Activated effector memory CD4-positive, alpha-beta T cell treated with Interleukin-2 at 50 U/mL for 16 hours (primary cell): ENCODE measurements at places on chromosomes 5 and 9.

- no peak for DNase-seq
These were observed 210.1 kb downstream of the TARS1 start for GRCh38 chr5:33650911-33651310.

- DNase-seq, result no peak
These were observed 6.6 kb upstream of the FBP2 start for GRCh38 chr9:94600258-94600657.

DNA sequence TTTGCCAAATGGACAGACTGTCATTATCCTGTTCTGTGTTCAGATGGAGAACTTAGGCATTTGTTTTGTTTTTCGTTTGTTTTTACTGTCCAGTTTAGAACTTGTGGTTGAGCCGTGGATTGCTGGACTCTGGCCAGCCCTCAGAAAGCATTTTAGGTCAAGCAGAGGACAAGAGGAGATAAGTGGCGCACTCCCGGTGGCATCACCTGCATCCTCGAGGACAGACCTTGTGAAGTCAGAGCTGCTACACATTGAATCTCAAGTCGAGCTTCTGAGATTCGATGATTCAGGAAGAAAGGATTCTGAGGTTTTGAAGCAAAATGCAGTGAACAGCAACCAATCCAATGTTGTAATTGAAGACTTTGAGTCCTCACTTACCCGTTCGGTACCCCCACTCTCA lies 8.9 kb downstream of the MTRR start:
- no peak for DNase-seq

- no peak for DNase-seq
These were observed 2.9 kb downstream of the DENND4C start for GRCh38 chr9:19233344-19233743.

- DNase-seq, result no peak
These were observed 55.1 kb downstream of the MPDZ start for GRCh38 chr9:13224366-13224765.

DNA sequence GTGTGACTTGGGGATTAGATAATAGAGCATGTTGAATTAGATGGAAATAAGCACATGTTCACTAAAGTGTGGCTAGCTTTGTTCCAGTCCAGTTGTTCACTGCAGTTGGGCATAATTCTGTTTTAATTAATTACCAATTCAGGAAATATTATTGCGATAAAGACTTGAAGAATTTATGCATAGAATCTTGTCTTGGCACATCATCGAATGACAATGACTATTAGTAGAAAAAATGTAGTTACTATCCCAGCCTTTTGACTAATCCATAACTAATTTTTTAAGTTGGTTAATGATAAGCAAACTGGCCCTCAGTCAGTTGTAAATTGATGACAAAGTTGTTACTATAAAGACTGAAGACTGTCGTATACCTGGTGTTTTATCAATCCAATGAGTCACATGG lies 10.5 kb downstream of the LNPEP start:
- no peak for DNase-seq

GRCh38 chr5:133846478-133847226 lies 121.8 kb downstream of the C5orf15 start:
- DNase-seq, result no peak

DNA sequence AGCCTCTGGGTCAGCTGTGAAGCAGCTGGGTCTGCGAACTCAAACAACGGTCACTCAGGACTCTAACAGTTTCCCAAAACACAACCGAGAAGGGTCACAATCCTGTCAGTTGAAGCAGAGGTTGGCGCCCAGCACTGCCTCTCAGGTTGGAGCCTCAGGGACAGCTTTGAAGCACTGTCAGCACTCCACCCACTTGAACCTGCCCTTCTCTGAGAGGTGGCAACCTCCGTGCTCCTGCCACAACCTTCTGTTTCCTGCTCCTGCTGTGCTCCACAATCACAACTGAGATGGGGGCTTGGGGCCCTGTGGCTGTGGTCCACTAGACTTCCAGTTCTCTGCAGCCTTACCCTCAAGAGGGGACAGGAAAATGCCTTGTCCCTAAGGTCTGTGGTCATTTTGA lies 21.7 kb upstream of the LCP2 start:
- no peak for DNase-seq

DNA sequence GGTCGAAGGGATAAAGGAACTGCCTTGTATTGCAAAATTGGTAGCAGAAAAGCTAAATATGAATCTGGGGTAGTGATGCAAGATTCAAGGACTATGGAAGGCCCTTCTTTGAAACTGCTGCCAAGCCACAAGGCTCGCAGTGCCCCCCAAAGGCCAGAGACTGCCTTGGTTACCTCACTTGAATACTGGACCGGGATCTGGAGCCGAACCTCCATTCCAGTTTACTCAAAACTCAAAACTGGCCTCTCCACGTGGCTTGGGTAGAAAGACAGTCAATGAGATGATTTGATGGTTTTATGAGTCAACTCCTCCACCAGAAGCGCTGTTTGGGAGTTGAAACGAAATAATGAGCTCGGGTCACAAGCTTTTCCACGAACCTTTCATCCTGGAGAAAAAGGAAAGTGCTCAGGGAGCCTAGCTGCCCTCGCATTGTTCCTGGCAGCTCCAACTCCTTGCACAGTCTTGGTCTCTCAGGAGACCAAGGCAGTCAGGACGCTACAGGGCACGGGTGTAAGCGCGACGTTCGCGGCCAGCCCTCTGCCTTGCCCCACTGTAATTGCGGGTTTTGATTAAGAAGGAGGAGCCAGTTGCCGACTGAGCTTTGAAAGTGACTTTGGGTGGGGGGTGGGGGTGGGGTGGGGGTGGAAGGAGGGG lies 2.8 kb downstream of the ST8SIA4 start:
- DNase-seq, result no peak

DNA sequence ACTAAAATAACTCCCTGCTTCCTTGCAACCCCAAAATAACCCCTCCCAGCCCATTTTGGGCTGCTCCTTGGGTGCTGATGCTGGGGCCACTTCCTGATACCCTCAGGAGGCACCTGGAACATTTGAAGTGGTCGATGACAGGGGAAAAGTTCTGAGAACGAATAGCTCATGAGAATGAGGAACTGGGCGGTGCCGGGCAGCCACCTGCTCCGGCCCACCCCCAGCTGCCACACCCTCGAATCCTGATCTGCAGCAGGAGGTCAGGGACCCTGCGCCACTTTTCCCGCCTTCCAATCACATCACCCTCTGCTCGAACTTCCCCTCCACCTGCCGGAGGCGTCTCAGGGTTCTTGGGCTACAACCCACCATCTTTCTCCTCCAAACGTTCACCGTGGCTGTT lies 19.7 kb downstream of the HRH2 start:
- no peak for DNase-seq

GRCh38 chr9:94623253-94623652 lies 16.1 kb downstream of the FBP1 start:
- DNase-seq, result no peak

DNA sequence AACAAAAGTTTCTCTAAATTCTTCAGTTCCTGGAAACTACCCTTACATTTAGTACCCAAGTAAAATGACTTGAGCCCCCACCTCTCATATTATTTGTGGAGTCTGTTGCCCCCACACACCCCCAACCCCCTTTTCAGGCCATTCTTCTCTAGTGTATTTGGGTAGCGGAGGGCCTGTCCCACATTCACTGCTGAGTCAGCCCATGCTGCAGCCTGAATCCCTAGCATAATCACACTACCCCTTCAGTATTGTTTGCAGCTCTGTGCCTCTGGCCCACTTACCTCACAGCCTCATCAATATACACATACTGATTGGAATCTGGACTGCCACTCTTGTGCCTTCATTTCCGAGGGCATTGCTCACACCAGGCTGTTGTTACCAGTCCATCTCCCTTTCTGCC lies 26.8 kb downstream of the RGS7BP start:
- DNase-seq, result no peak

DNA sequence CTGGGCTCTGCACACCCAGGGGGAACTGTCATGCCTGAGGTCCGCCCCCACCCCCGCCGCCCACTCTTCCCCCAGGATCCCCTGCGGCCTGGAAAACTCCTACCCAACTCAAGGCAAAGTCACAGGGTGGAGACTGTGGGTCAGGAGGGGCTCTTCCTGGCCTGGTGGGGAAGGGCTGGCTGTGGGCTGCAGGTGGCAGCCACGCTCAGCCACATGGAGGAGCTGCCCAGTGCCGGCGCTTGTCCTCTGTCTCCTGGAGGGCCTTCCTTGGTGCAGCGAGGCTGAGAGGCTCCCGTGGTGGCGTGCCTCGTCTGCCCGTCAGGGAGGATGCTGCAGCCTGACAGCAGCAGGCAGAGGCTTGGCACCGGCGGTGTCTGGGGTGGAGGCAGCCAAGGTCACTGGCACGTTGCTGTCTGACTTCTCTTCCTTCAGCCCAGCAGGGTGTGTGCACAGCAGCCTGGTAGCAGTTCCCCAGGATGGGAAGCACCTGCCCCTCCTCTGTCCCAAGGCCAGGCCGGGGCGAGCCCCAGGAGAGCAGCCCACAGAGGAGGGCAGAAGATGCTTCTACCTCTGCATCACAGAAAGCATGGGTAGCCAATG lies 78.1 kb downstream of the ADAMTS2 start:
- DNase-seq, result no peak

DNA sequence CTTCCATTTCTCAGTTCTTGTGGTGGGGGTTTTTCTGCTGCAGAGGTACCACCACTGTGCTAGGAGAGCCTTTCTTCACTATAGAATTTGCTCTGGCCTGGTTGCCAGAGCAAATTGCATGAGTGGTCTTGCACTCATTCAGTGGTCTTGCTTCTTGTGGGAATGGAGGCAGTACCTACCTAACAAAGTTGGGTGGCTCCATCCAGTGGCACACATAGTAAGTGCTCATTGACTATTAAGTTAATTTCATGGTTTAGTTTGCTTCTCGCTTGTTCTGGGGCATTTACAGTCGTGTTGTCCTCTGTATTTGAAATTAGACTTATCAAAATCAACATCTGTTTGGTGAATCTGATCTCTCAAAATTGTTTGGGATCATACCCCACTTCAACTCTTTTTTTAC lies 23.0 kb downstream of the SLC28A3 start:
- DNase-seq, result no peak

GRCh38 chr5:140733098-140733497 lies 32.9 kb downstream of the ZMAT2 start:
- DNase-seq, result no peak

- DNase-seq, result no peak
These were observed 93.4 kb downstream of the PLK2 start for GRCh38 chr5:58366461-58366860.

DNA sequence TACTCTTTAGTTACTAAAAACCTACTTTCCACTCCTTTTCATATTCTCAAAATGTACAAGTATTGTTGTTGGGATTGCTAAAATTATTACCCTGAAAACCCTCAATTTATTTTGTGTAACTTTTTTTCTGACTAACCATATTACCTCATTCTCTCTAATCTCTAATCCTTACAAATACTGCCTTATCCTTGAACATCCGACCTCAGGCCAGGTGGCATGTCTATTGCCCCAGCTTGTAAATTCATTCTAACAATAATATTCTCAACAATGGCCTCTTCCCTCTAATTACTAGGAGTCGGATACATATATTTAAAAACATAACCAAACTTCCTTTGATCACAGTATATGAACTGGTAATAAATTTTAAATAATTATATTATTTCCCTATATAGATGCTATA lies 25.8 kb downstream of the ARL15 start:
- DNase-seq, result no peak

- DNase-seq, result no peak
These were observed 39.1 kb downstream of the SYK start for GRCh38 chr9:90840696-90841095.

DNA sequence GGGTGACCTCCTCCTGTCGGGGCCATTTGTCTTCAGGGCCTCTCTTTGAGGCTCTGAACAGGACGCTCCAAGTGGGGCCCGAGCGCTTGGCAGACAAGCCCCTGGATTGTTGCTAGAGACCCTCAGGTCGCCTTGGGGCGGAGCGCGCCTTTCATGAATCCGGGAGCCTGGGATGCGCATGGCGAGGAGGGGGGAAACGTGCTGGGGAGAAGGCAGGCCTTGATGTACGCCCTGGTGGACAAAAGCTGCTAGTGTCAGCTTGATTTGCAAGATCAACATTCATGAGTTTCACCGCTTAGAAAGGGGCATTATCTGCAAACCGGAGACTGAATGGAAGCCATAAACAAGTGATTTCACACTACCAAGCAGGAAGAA lies 226.3 kb downstream of the SMARCA2 start:
- DNase-seq, result no peak

DNA sequence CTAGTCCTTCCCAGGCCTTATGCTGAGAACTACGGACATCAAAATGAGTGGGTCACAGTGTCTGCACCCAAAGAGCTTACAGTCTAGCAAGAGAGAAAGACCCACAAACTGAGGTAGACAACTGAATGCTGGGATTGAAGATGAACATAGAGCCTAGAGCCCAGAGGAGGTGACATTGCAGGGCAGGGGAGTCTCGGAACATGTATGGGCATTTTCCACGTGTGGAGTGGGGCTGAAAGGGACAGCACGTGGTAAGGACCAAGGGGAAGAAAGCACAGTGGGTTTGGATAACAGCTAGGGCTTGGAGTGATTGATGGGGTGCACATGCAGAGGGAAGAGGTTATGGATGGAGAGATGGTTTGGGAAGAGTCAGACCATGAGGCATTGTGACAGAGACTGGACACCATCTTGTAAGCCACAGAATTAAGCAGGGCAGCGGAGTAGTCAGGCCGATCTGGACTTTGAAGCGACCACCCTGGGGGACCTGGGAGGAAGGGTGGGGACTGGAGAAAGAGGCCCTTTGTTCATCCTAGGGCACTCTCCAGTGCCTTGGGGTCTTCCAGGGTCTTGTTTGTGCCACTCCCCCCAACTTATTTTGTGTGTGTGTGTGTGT lies 47.5 kb upstream of the SH3PXD2B start:
- DNase-seq, result no peak

GRCh38 chr5:68251804-68252522 lies 36.4 kb downstream of the PIK3R1 start:
- no peak for DNase-seq

GRCh38 chr5:104702212-104702611 lies 1139.6 kb upstream of the NUDT12 start:
- DNase-seq, result no peak

DNA sequence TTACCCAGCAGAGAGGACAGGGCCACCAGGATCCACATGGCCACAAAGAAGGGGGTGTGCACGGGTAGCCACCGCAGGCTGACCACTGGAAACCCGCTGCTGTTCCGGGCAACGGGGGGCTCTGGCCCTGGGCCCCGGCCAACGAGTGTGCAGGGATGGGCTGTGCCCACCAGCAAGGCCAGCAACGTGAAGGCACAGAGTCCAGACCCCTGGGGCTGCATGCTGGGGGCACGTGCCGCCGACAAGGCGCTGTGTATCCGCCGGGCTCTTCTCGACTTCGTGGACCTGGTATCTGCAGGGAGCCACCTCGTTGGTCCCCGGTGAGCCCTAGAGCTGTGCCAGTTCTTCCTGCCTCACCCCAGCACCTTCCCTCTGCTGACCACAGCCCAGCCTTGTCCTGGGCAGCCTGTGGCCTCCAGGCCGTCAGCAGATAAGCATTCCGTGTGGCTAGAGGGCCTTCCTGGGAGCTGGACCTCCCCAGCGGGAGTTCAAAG lies 42.2 kb upstream of the CEP72 start:
- DNase-seq, result no peak

DNA sequence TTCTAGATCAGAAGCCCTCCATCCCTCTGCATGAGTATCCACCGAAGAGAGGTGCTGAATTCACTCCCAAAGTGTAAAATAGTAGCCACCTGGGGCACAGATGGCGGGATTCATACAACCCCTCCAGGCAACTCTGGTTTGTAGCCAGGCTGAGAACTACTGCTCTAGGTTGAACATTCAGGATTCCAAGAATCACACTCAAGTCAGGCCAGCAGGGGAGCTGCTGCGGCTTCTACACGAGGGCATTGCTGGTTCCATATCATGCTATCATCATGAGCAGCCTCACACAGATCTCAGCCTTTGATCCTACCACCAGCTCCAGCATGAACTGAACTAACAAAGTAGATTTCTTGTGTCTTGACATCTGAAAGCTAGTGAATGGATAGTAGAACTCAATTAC lies 367.9 kb downstream of the DIRAS2 start:
- DNase-seq, result no peak
